ENCODE measurements at places on chromosomes 4 and X.

GRCh38 chr4:165844161-165844560 lies 28.9 kb upstream of the TLL1 start:
- no peak for DNase-seq

GRCh38 chrX:22395372-22395771 lies 122.7 kb downstream of the CBLL2 start:
- DNase-seq: no peak

DNA sequence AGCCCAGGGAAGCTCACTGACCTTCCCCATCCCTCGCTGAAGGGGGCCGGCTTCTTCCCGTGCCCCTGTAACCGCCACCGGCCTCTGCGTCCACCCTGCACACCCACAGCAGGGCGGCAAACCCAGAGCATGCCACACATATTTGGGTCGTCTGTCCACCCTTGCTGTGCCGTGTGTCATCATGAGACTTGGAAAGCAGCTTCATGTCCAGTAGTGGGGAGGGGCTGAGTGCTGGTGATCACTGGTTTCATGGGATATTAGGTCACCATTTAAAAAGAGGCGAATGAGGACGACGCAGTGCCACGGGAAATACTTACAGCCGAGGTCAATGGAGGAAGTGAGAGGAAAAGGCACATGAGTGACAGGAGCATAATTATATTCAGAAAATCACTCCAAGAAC lies 74.8 kb downstream of the HTRA3 start:
- no peak for DNase-seq

DNA sequence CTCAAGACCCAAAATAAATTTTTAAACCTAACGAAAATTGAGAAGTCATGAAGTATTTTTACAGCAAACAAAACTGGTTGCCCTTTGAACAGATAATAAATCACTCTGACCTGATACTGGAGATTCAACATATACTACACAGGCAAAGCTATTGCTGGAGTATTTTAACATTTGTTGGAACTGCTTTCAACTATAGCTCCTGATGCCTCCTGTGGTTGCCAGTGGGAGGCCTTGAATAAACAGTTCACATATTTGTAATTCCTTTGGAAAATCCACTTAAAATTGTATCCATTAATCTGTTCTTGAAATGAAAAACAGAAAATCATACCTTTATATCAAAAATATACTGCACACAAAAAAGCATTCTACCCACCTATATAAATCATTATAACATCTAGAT lies 605.1 kb downstream of the KCTD8 start:
- no peak for DNase-seq

GRCh38 chr4:5568336-5568735 lies 140.0 kb downstream of the EVC2 start:
- DNase-seq: no peak

DNA sequence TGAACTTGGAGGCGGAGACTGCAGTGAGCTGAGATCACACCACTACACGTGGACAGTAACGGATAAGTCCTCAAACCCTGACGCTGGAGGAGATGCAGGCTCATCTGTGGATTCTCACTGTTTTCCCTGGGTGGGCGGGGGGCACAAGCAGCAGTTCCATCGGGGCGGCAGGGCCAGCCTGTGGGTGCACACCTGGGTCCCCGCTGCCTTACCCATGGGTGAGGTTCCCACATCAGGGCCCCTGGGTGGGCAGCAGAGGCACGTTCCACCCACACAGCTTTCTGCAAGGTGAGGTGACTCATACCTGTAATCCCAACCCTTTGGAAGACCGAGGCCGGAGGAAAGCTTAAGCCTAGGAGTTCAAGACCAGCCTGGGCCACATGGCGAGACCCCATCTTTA lies 56.6 kb upstream of the MXD4 start:
- DNase-seq: no peak

DNA sequence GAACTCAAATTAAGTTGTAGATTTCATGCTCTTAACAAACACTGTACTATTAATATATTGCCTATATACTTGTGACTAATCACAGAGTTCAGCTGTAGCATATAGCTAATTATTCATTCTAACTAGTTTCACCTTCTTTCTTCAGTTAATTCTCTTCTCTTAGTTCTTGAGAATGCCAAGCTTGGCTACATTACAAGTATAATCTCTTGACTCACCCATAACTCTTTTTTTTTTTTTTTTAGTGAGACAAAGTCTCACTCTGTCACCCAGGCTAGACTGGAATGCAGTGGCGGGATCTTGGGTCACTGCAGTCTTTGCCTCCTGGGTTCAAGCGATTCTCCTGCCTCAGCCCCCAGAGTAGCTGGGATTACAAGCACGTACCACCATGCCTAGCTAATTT lies 5.4 kb downstream of the KLHL5 start:
- DNase-seq: no peak
